ENCODE measurements at places on chromosomes 7 and 10.

DNA sequence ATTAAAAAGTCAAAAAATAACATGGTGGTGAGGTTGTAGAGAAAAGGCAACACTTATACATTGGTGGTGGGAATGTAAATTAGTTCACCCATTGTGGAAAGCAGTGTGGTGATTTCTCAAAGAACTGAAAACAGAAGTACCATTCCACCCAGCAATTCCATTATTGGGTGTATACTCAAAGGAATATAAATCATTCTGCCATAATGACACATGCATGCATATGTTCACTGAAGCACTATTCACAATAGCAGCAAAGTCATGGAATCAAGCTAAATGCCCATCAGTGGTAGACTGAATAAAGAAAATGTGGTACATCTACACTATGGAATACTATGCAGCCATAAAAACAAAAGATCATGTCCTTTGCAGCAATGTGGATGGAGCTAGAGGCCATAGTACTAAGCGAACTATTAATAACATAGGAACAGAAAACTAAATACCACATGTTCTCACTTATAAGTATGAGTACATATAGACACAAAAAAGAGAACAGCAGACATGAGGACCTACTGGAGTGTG, 66.1 kb upstream of the MKLN1 start:
- DNase-seq, result no peak

- no peak for DNase-seq
Observed at GRCh38 chr10:84938117-84938905, 609.9 kb downstream of the CCSER2 start.

DNA sequence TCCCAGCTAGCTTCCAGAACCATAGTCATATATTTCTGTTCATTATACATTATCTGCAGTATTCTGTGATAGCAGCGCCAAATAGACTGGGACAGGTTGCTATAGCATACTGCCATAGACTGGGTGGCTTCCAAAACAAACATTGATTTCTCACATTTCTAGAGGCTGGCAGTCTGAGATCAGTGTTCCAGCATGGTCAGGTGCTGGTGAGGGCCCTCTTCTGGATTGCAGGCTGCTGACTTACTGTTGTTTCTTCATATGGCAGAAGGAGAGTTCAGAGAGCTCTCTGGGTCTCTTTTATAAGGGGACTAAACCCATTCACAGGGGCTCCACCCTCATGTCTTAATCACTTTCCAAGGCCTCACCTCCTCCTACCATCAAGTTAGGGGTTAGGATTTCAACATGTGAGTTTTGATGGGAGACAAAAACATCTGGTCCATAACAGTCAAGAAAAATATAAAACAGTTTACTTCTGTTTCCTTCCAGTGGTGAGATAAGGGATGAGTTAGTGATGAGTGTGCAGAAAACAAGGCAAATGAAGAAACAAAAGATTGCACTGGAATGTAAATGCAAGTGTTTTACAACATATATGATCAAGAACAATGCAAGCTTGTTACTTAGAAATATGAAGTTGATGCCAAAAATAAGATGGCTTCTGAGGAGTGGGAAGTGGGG, 399.0 kb upstream of the C7orf33 start:
- peak; percentile 78 for DNase-seq

GRCh38 chr7:42606193-42606905, 305.5 kb downstream of the C7orf25 start:
- no peak for DNase-seq

DNA sequence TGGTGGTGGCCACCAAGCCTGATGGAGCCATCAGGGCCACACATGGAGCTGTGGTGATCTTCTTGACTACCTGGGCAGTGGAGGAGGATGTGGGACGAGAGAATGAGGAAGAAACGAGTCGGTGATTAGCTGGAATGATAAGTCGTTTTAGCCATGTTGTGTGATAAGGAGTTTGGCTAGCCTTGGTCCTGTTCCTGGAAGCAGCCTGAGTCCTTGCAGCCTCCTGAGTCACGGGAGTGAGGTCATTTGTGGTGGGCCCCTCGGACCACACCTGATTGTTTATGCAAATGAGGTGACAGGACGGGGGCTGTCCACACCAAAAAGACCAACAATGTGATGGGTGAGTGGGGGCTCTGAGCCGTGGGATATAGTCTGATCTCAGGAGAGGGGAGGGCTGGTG, 554.4 kb downstream of the PTPRN2 start:
- DNase-seq, result no peak

DNA sequence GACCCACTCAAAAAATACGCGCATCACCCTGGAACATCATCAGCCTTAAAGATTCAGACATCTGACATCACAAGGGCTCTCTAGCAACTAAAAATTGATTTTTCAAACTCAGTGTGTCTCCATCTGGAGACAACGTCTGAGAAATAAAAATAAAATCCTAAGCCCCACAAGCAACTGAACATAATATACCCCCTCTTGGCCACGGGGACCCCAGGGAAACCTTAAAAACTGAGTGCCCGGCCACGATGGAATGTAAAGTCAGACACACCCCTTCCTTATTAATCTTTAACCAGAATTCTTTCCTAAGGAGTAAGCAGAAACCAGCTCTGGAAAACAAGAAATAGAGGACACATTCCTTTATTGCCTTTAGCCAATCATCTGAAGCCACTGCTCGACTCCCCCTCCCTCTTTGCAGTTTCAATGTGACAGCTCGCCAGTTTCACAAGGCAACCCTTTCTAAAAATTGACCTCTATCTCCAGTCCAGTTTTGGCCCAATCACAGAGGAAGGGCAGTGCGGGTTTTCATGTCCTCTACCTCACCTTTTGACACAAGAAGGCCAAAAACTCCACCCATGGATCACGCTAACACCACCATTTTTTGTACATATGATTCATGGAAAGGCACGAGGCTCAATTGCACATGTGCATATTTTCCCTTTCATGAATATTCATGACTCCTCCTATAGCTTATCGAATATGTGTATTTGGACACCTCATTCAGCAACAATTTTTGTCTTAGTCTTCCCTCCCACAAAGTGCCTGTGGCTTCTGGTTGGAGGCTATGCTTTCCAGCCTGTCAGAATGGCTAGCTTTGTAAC, 24.2 kb downstream of the IFIT3 start:
- no peak for DNase-seq

DNA sequence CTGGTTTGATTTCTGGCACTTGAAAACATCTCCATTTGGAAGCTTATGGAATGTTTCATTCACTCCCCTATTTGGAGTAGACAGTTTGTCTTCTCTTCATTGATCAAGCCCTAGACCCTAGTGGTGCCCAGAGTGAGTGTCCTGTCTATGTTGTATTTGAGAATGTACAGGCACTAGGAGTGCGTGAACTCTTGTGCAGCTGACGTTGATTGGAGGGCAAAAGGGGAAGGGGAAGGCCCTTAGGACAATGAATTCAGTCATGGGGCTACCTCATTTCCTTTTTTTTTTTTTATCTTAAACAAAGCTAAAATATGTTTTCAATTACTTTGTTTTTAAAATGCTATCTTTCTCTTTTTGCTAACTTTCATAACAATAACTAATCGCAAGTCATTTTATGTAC, 66.5 kb downstream of the ADD3 start:
- DNase-seq, result no peak

DNA sequence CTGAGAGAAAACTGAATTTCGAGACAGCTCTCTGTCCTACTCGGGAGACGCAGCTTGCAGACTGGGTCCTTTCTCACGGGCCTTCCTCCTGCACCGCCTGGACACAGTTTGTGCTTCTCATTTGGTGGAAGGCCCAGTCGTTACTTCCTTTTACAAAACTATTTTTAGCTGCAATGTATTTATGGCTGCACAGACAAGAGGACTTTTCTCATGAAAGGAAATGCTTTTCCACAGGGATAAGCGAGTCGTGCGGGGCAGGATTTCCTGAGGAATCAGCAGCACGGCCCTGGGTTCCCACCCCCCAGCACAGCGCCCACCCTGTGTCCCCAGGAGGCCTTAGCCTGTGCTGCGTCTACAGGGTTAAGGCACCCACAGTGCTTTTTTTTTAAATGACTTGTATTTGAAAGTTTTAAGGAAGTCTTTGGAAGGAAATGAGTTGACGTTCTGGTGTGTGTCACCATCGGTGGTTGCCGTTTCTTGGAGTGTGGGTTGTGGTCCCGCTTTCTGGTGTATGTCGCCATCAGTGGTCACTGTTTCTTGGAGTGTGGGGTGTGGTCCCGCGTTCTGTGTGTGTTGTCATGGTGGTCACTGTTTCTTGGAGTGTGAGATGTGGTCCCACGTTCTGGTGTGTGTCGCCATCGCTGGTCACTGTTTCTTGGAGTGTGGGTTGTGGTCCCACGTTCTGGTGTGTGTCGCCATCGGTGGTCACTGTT, 50.9 kb downstream of the INPP5A start:
- DNase-seq, result no peak

DNA sequence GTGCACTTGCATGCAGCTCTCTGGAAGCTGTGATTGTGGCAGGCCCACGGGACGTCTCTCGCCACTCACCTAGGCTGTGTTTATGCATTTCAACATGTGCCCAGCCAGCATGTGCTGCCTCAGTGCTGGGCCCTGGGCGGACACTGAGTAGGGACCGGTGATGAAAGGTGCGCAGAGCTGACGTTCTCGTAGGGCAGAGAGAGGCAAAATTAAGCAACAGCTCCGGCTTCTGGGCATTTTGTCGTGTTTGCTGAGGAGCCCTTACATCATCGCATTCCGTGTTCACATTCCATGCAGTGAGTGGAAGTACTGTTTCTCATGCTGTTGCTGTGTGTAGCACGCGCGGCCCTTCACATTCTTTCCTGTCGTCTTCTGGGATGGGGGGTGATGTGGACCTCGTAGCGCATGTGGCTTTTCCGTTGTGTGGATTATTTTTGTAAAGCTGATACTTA, 50.5 kb downstream of the PRF1 start:
- DNase-seq, result no peak

GRCh38 chr10:127307338-127307737, 110.9 kb upstream of the INSYN2A start:
- DNase-seq, result no peak

- DNase-seq, result no peak
Observed at GRCh38 chr10:27285093-27285492, 44.5 kb upstream of the ACBD5 start.

DNA sequence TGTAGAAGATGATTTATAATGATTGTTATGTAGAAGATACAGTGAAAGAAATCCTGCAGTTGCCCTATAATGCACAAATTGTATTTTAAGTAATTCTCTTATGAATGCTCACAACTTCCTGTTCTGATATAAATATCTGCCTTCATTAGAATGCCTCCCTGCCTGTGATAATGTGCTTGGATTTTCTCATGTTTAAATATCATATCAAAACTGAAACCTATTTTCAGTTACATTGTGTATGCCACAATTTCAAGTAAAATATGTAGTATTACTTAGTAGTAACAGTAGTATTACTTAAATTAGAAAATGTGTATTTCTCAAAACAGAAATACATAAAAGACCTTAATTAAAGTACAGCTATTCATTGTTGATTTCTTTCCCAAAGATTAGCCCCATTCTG, 41.1 kb upstream of the TFEC start:
- no peak for DNase-seq

DNA sequence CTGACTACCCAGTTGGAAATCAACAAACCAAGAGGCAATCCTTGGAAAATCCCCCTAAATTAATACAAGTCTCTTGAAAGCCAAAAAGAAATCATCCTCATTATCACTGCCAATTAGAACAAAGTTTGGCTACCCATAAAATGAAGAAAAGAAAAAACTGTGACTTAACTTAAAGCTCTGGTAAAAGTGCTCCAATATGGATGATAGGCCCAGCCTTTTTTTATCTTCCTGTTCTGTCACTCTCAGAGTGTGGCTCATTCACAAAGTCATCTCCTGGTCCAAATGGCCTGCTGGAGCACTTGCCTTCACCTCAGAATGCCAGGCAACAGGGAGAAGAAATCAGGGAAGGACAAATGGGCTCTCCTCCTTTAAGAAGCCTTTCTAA, 155.1 kb upstream of the GHITM start:
- no peak for DNase-seq

DNA sequence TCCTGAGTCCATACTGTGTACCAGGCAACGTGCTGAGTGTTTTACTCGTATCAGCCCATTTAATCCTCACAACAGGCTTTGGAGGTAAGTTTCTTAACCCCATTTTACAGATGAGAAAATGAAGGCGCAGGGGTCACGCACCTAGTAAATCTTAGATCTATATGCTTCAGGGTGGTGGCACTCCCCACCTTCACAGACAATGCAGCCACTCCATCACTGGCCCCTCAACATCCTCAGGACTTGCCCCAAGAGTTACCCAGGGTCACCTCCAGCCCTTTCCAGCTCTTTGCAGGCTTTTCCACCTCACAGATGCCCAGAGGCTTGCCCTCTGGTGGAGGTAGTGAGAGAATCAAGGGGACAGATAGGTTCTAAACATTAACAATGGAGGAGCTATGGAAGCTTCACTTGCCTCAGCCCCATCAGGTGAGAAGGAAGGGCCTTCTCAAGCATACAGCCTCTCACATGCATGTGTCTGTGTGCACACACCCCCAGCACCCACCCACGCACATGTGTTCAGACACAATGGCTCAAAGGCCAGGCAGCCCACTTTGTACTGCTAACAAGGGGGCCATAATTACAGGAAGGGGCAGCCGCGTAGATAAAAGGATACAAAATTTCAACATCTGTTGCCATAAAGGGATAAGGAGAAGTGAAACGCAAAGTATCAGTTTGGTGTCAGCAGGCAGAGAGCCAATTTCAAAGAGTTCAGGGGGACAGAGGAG, 29.1 kb downstream of the DPCD start:
- DNase-seq, result no peak

DNA sequence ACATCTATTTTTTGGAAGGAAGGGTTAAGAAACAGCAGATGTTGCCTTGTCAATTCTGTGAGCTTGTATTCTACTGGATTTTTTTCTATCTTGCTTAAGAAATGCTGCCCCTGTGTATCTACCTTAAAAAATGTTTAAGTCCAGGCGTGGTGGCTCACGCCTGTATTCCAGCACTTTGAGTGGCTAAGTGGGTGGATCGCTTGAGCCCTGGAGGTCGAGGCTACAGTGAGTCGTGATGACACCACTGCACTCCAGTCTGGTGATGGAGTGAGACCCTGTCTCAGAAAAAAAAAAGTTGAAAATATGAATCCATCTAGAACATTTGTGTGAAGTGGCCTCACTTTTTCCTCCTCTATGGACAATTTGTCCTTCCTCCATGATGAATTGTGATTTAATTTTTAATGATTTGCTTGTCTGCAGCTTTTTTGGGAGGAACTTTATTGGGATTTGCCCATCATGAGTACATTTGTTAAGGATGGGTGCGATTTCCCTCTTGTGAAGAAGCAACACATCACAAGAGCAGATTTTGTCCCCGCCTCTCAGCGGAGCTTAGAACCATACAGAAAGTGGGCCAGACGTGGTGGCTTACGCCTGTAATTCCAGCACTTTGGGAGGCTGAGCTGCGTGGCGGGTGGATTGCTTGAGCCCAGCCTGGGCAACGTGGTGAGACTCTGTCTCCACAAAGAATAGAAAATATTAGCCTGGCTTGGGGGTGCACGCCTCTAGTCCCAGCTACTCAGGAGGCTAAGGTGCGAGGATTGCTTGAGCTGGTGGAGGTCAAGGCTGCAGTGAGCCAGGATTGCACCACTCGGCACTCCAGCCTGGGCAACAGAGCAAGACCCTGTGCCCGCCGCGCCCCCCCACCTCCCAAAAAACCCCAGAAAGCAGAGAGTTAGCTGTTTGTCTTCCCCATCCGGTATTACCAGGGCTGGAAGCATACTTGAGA, 57.7 kb downstream of the DNAJB6 start:
- DNase-seq, result no peak
